ENCODE measurements at places on chromosomes 1 and 21.

- no peak for DNase-seq
Observed at GRCh38 chr1:44676484-44677200, 2.1 kb downstream of the ARMH1 start.

- DNase-seq, result no peak
Observed at GRCh38 chr21:15421441-15421881, 308.3 kb upstream of the USP25 start.

GRCh38 chr1:117634631-117635030, 28.8 kb downstream of the TENT5C start:
- no peak for DNase-seq

- no peak for DNase-seq
Observed at GRCh38 chr1:184395370-184395769, 8.5 kb downstream of the C1orf21 start.

GRCh38 chr1:207698822-207699483, 52.9 kb upstream of the CD46 start:
- no peak for DNase-seq

DNA sequence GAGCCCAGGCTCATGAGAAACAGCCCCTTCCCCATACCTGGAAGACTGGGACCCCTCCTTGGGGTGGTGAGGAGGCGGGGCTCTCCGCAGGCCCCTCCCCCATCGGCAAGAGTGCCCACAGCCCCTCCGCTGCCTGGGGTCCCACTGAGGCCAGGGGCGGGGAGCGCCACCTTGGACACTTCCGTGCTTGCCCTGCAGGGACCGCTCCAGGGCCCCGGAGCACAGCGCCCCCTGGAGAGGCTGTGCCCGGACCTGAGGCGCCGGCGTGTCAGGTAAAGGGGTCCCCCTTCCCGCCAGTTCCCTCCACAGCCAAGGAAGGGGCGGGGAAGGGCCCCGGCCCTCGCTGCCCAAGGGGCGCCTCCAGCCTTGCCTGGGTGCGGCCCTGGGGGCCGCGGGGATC, 21.5 kb downstream of the INAVA start:
- DNase-seq, result no peak

DNA sequence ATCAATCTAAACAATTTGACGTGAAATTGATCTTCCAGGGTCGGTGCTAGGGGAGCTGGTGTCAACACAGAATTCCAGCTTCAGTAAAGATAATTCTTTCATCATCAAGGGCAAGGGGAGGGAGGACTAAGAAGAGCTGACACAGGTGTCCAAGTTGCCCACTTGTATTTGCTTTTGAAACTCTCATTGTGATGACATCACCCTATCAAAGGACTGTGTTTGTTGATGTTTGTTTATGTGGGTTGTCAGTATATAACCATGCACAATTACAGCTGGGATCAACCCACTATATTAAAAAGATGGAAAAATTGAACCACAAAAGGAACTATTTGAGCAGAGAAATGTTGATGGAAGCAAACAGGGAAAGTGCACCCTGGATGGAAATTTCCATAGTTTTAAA, 48.8 kb downstream of the ZC3H11B start:
- DNase-seq, result no peak

GRCh38 chr1:99270646-99271045, 6.4 kb downstream of the PLPPR4 start:
- DNase-seq, result no peak

GRCh38 chr21:44297525-44298290, 2.1 kb upstream of the PFKL start:
- peak; percentile 81 for DNase-seq

DNA sequence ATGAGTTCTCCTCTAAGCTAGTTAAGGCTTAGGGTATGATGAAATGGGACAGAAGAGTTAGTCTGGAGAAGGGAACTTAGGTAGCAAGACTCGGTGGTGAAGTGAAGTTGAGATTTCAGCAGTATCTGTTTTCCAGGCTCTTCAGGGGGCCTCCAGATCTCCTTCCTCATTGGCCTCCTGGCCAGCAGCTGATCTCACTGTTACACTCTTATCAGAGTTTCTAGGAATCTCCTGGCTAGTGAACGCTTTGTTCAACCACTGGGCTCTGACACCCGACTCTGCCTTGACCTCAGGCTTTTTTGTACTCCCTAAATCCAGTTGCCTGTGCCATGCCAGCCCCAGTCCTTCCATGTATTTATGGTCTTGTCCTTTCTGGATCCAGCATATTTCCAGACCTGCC, 311.0 kb downstream of the ASTN1 start:
- DNase-seq, result no peak

GRCh38 chr1:157490467-157491165, 61.7 kb downstream of the FCRL5 start:
- DNase-seq, result peak; percentile 56
